ENCODE measurements at places on chromosomes 1 and 21.

GRCh38 chr1:233667741-233668140 is 53.8 kb downstream of the KCNK1 start:
- H3K4me3 ChIP-seq, result no peak overlapping the region
- peak overlapping the region; percentile 73 for H3K27ac ChIP-seq
- H3K4me1 ChIP-seq, result no peaks in the 10 kb centered on the region
- H3K27me3 ChIP-seq, result no peaks in the 10 kb centered on the region
- DNase-seq, result no peak
- no peaks in the 10 kb centered on the region for H3K36me3 ChIP-seq

DNA sequence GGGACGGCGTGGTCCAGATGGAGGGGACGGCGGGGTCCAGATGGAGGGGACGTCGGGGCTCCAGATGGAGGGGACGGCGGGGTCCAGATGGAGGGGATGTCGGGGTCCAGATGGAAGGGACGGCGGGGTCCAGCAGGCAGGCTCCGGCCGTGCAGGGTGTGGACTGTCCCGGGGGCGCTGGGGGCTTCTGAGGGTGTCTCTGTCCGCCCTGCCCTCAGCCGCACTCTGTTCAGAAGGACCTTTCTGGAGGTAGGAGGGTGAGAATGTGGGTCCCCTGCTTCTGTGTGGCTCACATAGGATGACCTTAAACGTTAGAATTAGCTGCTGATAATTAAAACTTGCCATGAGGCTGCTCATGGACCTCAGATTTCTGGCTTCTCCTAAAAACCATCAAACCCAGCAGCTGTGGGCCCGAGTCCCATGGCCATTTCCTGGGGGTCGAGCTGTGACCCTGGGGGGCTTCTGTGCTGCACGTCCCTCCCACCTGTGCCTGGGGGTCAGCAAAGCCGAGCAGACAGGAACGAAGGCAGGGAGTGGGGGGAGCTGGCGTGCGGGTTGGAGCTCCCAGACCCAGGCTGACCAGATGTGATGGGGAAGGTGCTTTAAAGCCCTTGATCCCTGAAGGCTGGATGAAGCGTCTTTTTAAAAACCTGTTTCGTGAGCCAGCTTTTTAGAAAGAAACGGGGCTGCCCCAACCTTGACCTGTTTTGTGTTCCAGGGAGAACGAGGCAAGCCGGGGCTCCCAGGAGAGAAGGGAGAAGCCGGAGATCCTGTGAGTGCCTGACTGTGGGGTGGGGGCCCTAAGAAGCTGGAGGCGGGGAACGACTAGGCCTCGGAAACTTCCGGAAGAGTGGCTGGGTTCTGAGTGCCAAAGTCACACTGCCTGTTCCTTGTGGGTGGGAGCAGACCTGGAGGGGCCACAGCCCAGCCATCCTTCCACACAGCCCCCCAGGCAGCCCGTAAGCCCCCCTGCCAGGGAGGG is 7.1 kb downstream of the COL6A1 start:
- H3K36me3 ChIP-seq, result peaks cover 89% of the 10 kb centered on the region
- DNase-seq, result no peak
- H3K27me3 ChIP-seq, result no peaks in the 10 kb centered on the region
- H3K4me3 ChIP-seq, result no peak overlapping the region

- no peak overlapping the region for H3K4me3 ChIP-seq
- no peaks in the 10 kb centered on the region for H3K4me1 ChIP-seq
- no peaks in the 10 kb centered on the region for H3K36me3 ChIP-seq
Observed at GRCh38 chr1:219505886-219506285, 107.0 kb downstream of the ZC3H11B start.

DNA sequence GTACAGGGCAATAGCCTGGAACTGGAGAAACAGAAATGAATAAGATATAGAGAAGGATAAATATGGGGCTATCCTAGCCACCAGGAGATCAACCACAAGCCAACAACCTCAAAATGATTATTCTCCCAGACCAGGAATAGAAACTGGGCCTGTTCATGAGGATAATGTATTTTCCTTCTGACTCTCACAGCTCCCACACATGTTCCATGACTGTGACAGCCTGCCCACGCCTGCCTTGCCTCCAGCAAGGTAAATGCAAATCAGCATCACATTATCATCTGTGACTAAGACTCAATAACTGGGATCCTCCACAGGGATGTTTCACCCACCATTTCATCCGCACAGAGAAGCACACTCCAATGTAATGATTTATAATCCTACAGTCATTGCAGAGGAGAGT is 3.3 kb downstream of the ENSA start:
- no peaks in the 10 kb centered on the region for H3K27me3 ChIP-seq
- DNase-seq, result no peak
- H3K4me3 ChIP-seq, result no peak overlapping the region
- H3K27ac ChIP-seq, result no peak overlapping the region

DNA sequence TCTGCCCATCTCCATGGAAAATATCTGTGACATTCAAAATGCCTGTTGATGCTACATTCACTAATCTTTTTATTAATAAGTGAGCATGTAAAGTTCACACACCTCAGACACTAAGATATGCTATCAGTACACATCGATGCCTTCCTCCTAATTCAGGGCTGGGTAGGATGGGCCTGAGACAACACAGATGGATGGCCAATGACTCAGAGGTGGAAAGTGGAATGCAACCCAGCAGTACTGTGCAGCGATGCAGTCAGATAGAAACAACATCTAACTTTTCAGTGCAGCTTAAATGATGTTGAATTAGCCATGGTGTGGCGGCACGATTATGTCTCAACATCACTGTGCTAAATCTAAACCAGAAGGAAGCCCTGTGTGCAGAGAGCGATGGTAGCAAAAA is 161.6 kb upstream of the KCNJ15 start:
- H3K27me3 ChIP-seq, result no peaks in the 10 kb centered on the region
- DNase-seq, result no peak
- H3K36me3 ChIP-seq, result no peaks in the 10 kb centered on the region
- no peak overlapping the region for H3K27ac ChIP-seq

All from heart right ventricle (tissue), 16 donors.